ENCODE measurements at places on chromosomes 1 and 21. TPM values are rescaled to one million over a fixed set of nuclear protein-coding genes. Genes with fewer than 3 reads are reported as not detected.

- no peak overlapping the region for H3K27ac ChIP-seq
- no peaks in the 10 kb centered on the region for H3K36me3 ChIP-seq
- peak; percentile 37 for DNase-seq
Measured at GRCh38 chr1:91172541-91172940, 150.7 kb upstream of the ZNF644 start.

DNA sequence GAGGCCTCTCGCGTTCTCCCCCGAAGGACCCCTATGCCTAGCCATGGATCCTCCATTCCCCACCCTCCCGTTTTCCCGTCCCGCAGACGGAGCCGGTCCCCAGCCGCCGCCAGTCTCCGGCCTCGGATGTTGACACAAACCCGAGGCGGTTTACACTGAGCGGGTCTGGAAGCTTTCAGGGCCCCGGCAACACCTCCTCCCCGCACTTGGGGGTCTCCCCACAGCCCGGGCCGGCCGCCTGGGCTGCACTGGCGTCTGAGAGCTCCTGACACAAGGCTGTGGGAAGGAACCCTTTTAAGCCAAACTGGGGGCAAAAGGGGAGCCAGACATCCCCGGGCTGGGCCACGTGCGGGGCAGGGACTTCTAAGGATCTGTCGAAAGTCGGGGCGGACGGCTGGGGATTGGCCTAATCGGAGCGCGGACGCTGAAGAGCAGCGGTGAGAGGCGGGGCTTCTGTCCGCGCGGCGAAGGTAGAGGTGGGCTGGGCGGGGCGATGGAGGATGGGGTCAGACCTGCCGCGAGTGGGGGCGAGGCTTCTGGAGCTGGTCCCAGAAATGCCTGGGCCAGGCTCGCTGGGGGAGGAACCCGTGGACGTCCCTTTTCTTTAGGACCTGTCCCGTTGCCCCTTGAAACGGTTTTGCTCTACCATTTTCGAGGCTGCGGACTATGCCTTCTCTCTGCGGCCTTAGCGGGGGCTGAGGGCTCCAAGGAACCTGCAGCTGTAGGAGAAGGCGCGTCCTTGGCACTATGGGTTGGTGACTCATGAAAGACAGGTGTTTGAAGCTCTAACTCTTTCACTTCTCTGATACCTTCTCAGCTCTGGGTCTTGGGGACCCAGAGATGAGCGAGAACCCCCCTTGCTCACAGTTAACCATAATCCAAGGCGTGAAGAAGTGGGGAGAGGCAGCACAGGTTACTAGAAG is 1.2 kb upstream of the HPCAL4 start:
- H3K27me3 ChIP-seq = no peaks in the 10 kb centered on the region
- no peaks in the 10 kb centered on the region for H3K36me3 ChIP-seq
- peaks cover 20% of the 10 kb centered on the region for H3K4me1 ChIP-seq
- no peak for DNase-seq
- no peak overlapping the region for H3K27ac ChIP-seq

- DNase-seq = no peak
- H3K36me3 ChIP-seq = no peaks in the 10 kb centered on the region
- H3K27ac ChIP-seq = no peak overlapping the region
- H3K4me1 ChIP-seq = no peaks in the 10 kb centered on the region
- no peaks in the 10 kb centered on the region for H3K27me3 ChIP-seq
Measured at GRCh38 chr1:96096613-96097321, 624.8 kb upstream of the PTBP2 start.

- no peak overlapping the region for H3K27ac ChIP-seq
- no peak for DNase-seq
- no peaks in the 10 kb centered on the region for H3K27me3 ChIP-seq
- H3K36me3 ChIP-seq = no peaks in the 10 kb centered on the region
- H3K4me3 ChIP-seq = no peak overlapping the region
Measured at GRCh38 chr1:53087332-53088285, 25.6 kb downstream of the PODN start.

The CTSE gene
- not detected for total RNA-seq

- DNase-seq = no peak
- H3K4me1 ChIP-seq = peaks cover 52% of the 10 kb centered on the region
- H3K27ac ChIP-seq = peak overlapping the region; percentile 51
- H3K36me3 ChIP-seq = no peaks in the 10 kb centered on the region
- H3K27me3 ChIP-seq = no peaks in the 10 kb centered on the region
Measured at GRCh38 chr1:204289280-204289679, 70.4 kb downstream of the PLEKHA6 start.

The DPH5 gene
- total RNA-seq = 15.1 TPM

DNA sequence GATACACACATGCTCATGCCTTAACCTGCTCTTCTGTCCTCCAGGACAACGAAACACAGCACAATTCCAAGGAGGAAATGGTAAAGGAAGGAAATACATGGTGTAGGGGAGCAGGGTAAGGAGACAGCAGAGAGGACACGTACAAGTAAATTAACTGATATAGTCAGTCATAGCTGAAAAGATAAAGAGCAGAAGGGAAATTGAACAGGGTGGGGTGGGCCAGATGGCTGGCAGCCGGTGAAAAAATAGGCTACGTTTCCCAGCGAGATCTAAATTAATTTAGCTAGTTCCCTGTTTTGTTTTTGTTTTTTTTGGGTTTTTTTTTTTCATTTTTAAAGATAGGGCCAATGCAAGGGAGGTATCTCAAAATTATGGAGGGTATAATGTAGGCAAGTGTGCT is 109.2 kb downstream of the FAM78B start:
- H3K36me3 ChIP-seq = no peaks in the 10 kb centered on the region
- no peaks in the 10 kb centered on the region for H3K27me3 ChIP-seq
- H3K27ac ChIP-seq = no peak overlapping the region
- H3K4me3 ChIP-seq = no peak overlapping the region

- peak within 1 kb of the TSS; percentile 75 for H3K4me3 ChIP-seq
- peak; percentile 97 for DNase-seq
- peak within 1 kb of the TSS; percentile 94 for H3K27ac ChIP-seq
- no peaks in the 10 kb centered on the region for H3K36me3 ChIP-seq
- no peaks in the 10 kb centered on the region for H3K27me3 ChIP-seq
Measured at GRCh38 chr1:75724472-75725022, at the start of gene ACADM. ACADM (plus strand) TSS chr1:75724709; CDS start chr1:75724788, 79 bp downstream.

DNA sequence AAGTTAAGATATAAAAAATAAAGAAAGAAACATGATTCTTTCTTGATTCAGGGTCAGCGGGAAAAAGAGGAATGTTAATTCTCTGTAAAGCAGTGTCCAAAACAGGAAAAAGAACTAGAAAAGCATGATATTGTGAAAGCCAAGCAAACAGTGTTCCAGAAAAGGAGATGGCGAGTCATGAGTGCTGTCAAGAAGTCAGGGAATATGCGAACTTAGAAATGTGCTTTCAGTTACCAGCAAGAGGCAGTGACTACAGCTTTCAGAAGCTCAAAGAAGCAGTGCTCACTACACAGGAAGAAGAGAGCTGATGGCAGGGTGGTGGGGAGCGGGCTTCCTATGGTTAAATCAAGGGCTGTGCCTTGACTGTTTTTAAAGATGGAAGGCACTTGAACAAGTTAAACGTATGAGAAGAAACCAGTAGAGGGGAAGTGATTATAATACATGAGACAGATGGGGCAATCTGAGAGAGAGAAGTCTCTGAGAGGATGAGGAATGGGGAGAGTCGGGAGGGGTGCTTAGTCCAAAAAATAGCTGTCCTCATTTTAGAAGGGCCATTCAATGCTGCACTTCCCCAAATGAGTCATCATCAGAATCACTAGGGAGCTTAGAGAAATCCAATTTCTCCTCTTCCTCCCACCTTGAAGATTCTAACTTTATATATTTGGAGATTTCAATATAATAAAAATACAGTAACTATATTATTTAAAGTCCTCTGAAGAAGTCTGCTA is 90.4 kb downstream of the KCNK1 start:
- no peaks in the 10 kb centered on the region for H3K27me3 ChIP-seq
- no peaks in the 10 kb centered on the region for H3K36me3 ChIP-seq
- peak; percentile 80 for DNase-seq
- peaks cover 6% of the 10 kb centered on the region for H3K4me1 ChIP-seq
- H3K4me3 ChIP-seq = no peak overlapping the region

The AMY1B gene
- 0.17 TPM for total RNA-seq

DNA sequence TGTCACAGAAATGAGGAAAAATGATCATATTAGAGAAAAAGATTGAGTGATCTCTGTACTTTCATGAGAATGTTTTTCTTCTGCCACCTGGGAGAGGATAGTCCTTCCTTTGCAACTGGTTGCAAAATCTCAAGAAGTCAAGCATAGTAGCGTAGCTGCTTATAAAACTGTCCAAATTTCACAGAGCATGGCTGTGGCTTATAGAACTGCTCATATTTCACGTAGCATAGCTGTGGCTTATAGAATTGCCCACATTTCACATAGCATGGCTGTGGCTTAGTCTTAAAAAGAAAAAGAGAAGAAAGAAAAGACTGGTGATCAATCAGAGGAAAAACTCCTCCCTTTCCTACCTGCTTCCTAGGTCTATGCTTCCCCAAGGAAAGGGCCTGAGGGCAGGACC is 329.5 kb downstream of the SIPA1L2 start:
- H3K27ac ChIP-seq = no peak overlapping the region
- H3K4me1 ChIP-seq = peaks cover under 1% of the 10 kb centered on the region
- no peak overlapping the region for H3K4me3 ChIP-seq
- no peak for DNase-seq

DNA sequence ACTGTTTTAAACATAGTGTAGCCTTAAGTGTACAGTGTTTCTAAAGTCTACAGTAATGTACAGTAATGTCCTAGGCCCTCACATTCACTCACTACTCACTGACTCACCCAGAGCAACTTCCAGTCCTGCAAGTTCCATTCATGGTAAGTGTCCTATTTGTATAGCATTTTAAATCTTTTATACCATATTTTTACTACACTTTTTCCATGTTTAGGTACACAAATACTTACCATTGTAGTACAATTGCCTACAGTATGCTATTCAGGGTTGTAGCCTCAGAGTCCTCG is 3.6 kb upstream of the S100A10 start:
- no peak for DNase-seq
- no peak overlapping the region for H3K27ac ChIP-seq
- peaks cover 38% of the 10 kb centered on the region for H3K4me1 ChIP-seq
- no peaks in the 10 kb centered on the region for H3K36me3 ChIP-seq
- no peak overlapping the region for H3K4me3 ChIP-seq

DNA sequence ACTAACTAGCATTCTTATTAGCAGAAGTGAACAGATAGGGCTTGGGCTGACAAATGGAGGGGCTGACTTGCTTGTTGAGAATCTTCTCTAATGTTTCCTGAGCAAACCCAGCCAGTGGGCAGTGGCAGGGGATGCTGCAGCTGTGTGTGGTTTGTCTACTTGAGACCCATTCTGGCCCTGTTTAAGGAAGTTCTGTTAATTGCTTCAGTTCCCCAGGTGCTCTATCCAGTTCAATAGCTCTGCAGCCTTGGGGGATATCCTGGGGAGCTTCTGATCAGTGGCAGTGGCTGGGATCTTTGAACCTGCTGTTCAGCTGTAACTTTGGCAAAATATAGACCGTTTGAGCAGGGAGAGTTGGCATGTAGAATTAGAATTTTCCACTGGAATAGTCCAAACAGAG is 137.4 kb downstream of the ZNF326 start:
- H3K27ac ChIP-seq = no peak overlapping the region
- H3K4me1 ChIP-seq = no peaks in the 10 kb centered on the region
- no peaks in the 10 kb centered on the region for H3K36me3 ChIP-seq

The HEYL gene
- 5.6 TPM for total RNA-seq

DNA sequence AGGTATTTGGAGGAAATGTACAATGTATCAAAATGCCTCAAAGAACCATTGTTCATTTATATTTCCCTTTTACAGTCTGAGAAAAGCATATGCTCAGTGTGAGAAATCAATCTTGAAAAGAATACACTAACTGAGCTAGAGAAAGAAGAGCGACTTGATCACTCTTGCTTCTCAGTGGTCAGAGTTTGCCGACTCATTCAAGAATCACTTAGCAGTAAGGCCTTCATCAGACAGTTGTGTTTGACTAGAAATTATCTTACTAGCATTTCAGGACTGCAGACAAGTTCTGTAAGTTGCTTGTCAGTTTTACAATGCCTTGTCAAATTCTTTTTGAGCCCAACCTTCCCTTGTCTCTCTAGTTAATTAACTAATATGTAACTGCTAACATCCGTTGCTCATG is 12.9 kb downstream of the RGS18 start:
- no peak overlapping the region for H3K27ac ChIP-seq
- no peak for DNase-seq
- no peaks in the 10 kb centered on the region for H3K4me1 ChIP-seq
- no peaks in the 10 kb centered on the region for H3K36me3 ChIP-seq

DNA sequence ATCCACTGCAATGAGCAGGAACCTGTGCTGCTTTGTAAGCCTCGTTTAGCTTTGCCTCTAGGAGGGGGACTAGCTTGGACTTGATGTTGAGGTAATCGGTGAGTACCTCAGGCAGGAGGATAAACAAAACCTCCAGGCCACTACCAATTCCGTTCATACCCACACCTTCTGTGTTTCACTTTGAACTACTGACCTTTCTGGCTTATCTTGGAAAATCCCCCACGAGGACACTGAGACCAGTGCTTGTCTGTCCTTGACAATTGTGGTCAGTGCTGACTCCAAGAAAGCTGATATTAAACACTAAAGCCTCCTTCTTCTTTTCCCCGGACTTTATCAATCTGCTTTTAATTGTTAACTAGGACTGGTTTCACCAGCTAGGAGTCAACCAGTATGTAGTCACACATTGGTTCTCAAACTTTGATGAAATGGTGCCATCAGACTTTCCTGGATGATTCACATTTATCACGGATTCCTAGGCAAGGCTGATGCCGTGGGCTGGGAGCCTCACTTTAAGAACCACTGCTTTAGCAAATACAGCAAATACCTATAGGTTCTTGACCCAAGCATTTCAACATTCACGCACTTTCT is 52.7 kb downstream of the TGFB2 start:
- H3K4me3 ChIP-seq = no peak overlapping the region
- H3K27ac ChIP-seq = no peak overlapping the region
- H3K27me3 ChIP-seq = no peaks in the 10 kb centered on the region
- H3K4me1 ChIP-seq = no peaks in the 10 kb centered on the region
- DNase-seq = no peak

DNA sequence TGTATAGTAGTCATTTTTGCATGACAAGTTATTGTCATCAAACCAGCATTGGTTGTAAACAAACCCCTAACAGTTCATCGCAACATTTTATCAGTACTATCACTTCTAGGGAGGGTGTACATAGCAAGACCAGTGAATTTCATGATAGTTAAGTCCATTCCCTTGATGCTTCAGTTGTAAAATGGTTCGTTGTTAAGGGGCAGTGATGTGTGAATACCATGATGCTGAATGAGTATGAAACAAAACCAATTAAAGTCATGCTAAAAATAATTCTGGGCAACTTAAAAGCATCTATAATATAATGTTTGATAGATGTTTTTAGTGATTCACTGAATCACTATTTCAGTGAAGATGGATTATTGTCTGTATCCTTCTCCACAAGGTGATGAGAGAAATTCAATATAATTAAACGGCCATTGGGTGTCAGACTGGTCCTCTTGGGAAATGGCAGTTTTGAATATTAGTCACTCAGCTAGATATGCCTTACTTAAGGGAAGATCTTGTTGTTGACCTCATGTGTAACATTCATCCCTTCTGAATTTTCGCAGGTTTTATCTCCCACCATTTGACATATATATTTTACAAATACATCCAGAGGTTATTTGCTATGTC is 742.2 kb upstream of the TMPRSS15 start:
- no peak for DNase-seq
- no peaks in the 10 kb centered on the region for H3K36me3 ChIP-seq
- H3K4me1 ChIP-seq = no peaks in the 10 kb centered on the region

The HMGN2 gene
- total RNA-seq = 205 TPM

The HES3 gene
- total RNA-seq = not detected

The TRNP1 gene
- 50.3 TPM for total RNA-seq

GRCh38 chr1:210487021-210487420 is 158.3 kb downstream of the HHAT start:
- DNase-seq = no peak
- no peaks in the 10 kb centered on the region for H3K4me1 ChIP-seq
- H3K4me3 ChIP-seq = no peak overlapping the region
- H3K36me3 ChIP-seq = no peaks in the 10 kb centered on the region
- no peaks in the 10 kb centered on the region for H3K27me3 ChIP-seq
